ENCODE measurements at places on chromosomes 11 and 22. TPM values are rescaled to one million over a fixed set of nuclear protein-coding genes. Genes with fewer than 3 reads are reported as not detected.

TMEM45B gene
- polyA plus RNA-seq = 16.1 TPM

NXPE1 gene
- polyA plus RNA-seq = not detected

PARVA gene
- 122 TPM for polyA plus RNA-seq

OR6T1 gene
- polyA plus RNA-seq = not detected

GP1BB gene
- polyA plus RNA-seq = 4.5 TPM

PDE2A gene
- polyA plus RNA-seq = 17.9 TPM

SLN gene
- polyA plus RNA-seq = 0.80 TPM

MPEG1 gene
- 9.3 TPM for polyA plus RNA-seq

PLAAT2 gene
- 0.37 TPM for polyA plus RNA-seq

ACTN3 gene
- polyA plus RNA-seq = 0.38 TPM

CARD18 gene
- not detected for polyA plus RNA-seq

RASSF7 gene
- polyA plus RNA-seq = 63.4 TPM

PPP6R2 gene
- polyA plus RNA-seq = 34.4 TPM

CD151 gene
- polyA plus RNA-seq = 206 TPM

- no peak for DNase-seq
Measured at GRCh38 chr11:129973068-129973467, 29.6 kb downstream of the PRDM10 start.

DNA sequence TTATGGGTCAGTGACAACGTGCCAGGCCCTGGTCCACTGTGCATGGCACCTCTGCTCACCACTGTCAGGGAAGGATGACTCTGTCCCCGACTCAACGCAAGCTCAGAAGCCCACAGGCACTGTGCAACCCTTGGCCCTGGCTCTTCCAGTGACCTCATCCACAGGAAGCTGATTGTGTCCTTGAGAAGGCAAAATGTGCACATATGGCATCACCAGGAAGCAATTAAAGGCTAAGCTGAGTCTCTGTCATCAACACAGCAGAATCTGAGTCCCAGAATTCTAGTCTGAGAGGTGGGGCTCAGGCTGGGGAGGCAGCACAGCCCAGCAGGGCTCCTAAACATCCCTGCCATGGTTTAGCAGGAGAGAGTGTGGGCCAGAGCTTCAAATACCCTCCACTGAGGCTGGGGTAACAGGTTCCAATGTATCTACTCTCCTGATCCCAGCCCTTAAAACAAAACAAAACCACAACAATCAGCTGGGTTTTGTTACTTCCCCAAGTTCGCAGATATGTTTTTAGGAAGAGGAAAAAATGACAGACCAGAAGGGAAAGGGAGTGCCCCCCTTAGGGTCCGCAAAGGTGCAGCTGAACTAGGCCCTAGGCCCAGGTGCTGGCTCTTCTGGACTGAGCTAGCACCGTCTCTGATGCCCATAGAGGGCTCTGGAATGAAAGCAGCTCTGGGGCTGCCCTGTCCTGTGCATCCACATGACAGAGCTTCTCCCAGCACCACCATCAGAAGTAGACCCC lies 33.5 kb upstream of the GNAZ start:
- no peak for DNase-seq

DNA sequence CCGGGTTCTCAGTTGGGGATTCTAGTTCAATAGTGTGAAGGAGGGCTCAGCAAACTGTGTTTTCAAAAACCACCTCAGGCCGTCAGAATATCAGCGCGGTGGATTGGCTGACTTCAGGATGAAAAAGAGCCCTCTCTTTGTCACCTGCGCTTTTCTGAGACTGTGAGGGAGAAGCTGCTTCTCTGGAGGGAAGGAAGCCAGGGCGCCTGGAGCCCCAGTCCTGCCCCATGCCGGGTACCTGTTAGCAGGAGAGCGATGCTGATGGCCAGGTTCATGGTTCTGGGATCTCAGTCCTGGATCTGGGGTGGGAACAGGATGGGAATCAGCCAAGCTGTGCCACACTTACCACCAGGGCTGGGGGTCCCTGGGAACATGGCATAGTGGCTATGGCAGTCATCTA lies 2.3 kb downstream of the THY1 start:
- DNase-seq = no peak

DNA sequence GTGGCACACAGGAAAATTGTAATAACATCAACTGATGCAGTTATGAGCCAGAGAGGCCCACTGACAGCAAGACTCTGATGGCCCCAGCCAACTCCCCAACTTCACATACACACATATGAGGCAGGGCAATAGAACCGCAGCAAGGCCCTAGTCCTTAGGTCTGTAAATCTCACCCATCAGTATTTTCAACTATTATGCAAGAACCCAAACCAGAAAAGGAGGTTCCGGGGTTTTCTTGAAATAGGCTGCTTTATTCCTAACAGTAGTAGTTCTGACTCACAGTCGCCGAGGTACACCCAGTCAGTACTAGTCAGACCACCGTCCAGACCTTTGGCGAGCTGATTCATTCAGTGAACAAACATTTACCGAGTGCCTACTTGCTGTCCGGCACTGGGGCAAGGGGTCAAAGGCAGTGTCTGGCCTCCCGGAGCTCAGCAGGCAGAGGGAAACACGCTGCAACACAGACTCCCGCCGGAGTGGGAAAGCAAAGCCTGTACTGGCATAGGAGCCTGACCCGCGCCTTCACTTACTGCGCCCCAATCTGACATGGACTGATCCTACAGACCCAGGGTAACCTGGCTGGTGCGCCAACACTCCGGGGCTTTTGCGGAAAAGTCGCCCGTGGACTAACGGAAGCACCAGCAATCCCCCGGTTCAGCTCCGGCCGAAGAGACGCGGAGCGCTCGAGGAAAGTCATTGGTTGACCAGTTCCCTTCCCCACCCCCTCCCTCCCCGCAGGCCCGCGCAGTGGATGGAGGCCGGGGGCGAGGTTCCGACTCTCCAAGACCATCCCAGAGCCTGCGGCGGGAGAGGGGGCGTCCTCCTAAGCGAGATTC lies 1.3 kb downstream of the PLEKHA7 start:
- DNase-seq = no peak

- no peak for DNase-seq
Measured at GRCh38 chr22:24422102-24422665, 5.2 kb upstream of the ADORA2A start.

GRCh38 chr11:123060277-123061000 lies 1.5 kb downstream of the HSPA8 start:
- no peak for DNase-seq

- DNase-seq = peak; percentile 80
Measured at GRCh38 chr11:79440571-79441460, at the start of gene TENM4. TSS of gene TENM4 (minus strand) at chr11:79441030. CDS start at chr11:79069944, 371,086 bp downstream.

DNA sequence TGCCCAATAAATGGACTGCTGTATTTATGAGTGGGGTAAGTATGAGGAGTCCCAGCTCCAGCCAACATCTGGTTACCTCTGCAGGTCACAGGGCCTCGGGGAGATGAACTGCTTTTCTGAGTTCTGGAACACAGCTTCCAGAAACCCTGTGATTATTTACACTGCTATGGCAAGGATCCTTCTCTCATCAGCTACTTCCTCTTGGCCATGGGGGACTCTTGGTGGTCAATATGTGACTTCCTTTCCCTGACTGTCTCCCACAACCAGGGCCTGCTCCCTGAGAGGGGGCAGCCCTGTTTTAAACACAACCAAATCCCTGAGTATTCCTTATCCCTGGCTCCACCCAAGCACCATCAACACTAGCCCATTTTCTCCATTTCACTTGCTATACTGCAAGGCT lies 10.0 kb downstream of the RHOG start:
- no peak for DNase-seq

DNA sequence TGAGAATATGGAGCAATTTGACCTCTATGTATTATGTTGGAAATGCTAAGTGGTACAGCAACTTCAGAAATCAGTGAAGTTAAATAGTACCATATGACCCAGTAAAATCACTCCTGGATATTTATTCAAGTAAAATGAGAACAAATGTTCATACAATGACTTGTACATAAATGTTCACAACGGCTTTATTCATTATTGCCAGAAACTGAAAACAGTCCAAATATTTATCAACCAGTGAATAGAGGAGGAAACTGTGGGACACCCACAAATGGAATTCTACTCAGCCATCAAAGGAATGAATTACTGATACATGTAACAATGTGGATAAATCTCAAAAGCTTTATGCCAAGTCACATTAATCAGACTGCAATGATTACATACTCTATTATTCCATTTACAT lies 416.3 kb downstream of the AASDHPPT start:
- DNase-seq = no peak

GRCh38 chr11:109138196-109138595 lies 283.8 kb upstream of the C11orf87 start:
- DNase-seq = no peak

DNA sequence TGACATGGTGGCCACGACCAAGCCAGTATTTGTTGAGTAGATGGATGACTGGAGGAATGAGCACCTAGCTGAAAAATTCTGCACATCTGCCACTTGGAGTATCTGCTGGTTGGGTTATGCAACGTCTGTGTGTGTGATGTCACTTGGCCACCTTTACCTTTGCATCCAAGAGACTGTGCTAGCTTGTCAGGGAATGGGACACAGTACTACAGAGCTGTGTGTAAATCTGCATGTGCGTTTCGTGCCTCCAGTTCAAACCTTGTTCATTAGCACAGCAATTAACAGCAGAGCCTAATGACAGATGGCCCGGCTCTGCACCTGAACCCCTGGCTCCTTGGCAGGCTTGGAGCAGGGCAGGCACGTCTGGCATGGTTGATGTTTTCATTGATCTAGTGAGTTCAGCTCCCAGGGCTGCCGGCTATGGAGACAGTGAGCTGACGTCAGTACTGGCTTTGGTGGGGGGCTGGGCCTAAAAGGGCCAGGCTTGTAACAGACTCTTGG lies 188.4 kb upstream of the NAV2 start:
- DNase-seq = no peak

GRCh38 chr11:73172992-73173656 lies 31.0 kb upstream of the FCHSD2 start:
- no peak for DNase-seq

- no peak for DNase-seq
Measured at GRCh38 chr11:43289368-43289767, 22.4 kb upstream of the API5 start.

DNA sequence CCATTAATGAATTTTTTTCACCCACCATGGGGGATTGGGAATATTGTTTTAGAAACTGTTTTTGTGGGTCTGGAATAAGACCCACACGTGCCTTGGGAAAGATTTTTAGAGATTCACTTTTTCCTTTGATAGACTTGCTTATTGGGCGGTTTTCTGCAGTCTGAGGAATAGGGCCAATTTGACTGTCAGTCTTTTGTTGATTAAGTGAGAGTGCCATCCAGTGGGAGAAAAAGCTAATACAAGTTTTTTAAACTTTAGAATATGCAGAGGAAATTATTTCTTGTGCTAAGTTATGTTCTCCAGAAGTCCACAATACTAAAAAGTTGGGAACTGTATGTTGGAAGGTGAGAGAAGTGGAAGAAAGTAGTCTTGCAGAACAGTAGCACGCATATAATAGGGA lies 56.1 kb downstream of the PRMT3 start:
- DNase-seq = no peak

- no peak for DNase-seq
Measured at GRCh38 chr11:134987223-134987768, 575.3 kb upstream of the B3GAT1 start.

- DNase-seq = peak; percentile 33
Measured at GRCh38 chr11:100739666-100740065, 52.6 kb downstream of the ARHGAP42 start.

- DNase-seq = no peak
Measured at GRCh38 chr11:11884774-11885481, 43.2 kb downstream of the USP47 start.

GRCh38 chr11:3107608-3108182 lies 50.5 kb upstream of the CARS1 start:
- no peak for DNase-seq

- no peak for DNase-seq
Measured at GRCh38 chr11:8281266-8281665, 17.6 kb upstream of the LMO1 start.

DNA sequence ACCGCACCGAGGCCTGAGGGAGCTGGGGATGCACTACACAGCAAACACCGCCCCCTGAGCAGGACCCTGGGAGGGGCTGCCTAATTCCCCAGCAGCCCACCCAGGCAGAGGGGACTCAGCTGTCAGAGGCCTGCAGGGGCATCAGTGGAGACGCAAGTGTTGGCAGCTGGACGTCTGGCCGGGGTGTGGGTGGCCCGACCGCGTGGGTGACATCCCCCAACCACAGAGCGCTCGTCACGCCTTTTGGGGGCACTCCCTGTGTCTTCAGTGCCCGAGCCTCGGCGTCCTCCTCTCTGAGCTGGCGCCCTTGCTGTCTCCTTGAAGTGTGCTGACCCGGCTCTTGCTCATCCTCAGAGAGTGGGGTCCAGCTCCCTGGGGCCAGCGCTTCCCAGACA lies 150.2 kb downstream of the BRD1 start:
- DNase-seq = no peak

DNA sequence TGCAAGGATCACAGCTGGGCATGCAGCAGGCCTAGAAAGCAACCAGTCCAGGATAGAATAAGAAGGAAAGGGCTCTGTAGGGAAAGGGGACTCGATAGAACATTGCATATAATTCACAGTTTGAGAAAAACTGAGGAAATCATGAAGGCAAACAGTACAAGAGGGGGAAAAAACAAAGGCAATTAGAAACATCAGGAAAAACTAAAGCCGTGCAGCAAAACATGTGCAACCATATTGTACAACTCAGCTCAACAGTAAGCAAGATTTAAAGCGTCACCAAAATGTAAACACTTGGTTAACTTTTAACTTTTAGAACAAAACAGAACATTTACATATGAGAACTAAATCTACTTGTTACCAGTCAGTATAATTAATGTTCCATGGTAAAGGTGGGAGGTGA lies 8.5 kb downstream of the APOL3 start:
- no peak for DNase-seq

DNA sequence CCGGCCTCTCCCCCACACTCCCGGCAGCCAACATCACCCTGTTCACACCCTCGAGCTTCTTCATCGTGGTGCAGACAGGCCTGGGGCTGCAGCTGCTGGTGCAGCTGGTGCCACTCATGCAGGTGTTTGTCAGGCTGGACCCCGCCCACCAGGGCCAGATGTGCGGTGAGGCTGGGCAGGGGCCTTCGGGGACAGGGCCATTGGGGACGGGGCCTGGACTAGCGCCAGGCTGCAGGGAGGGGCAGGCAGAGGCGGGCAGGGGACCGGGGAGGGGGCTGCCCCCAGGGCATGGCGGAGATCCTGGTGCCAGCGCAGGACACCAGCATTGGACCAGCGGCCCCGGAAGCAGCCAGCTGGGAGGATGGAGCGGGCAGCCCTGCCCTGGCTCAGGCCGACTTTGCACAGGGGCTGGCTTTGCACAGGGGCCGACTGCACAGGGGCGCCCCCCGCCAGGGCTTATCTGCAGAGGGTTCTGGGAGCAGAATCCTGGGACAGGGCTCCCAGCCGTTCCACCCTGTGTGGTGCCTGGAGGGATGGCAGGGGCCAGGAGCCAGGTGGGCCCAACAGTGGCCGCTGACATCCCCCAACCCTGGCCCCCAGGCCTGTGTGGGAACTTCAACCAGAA lies 8.6 kb downstream of the MUC5B start:
- DNase-seq = no peak

DNA sequence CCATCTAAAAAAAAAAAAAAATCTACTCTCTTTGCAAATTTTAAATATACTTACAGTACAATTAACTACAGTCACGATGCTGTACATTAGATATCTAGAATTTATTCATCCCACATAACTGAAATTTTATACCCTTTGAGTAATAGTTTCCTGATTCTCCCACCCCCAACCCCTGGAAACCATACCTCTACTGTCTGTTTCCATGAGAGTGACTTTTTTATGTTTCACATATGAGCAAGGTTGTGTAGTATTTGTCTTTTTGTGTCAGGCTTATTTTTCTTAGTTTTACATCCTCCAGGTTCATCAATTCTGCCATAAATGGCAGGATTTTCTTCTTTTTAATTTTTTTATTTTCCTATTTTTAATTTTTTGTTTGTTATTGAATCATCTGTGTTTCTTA lies 3.2 kb downstream of the HBB start:
- no peak for DNase-seq

GRCh38 chr22:16563555-16564520 lies 28.8 kb downstream of the CCT8L2 start:
- no peak for DNase-seq
